ENCODE measurements at places on chromosomes 3 and 15.

DNA sequence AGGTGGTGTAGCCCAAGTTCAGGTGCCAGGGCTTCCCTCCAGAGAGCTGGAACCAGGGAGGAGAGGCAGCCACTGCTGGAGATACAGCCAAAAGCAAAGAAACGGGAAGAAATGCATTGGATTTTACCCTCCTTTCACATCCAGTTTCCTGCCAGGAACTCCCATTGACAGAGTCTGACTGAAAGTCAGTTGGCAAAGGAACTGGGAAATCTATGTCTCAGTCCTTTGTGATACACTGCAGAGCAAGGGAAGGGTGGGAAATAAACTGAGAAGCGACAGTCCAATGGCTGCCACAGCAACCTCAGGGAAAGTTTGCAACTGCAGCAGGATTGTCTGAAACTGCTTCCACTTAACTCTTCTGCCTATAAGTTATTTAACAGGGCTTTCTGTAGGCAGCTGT, 142.6 kb downstream of the SATB1 start:
- no peak for DNase-seq

DNA sequence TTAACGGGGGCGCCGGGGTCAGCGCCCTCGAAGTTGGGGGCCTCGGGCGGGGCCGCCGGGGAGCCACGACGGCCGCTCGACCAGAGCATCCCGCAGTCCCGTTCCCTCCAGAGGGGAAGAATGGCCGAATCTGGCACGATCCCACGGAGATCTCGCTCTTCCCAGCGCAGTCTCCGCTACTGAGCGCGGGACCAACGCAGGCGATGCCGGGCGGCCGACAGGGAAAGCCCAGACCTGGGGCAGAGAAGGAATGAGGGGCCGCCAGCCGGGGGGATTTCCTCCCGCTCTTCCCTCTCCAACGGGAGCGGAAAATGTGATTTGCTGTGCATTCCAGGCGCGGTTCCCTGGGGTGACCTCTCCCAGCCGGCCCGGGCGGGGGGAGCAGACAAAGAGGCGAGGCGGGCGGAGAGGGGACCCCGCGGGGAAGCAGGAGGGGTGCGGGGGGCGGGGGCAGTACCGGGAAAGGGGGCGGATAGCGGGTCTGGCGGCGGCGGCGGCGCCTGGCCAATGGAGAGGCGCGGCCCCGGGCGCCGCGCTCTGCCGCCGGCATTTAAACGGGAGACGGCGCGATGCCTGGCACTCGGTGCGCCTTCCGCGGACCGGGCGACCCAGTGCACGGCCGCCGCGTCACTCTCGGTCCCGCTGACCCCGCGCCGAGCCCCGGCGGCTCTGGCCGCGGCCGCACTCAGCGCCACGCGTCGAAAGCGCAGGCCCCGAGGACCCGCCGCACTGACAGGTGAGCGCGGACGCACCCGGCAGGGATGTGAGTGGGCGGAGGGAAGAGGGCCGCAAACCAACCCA, at the start of gene GREM1:
GREM1 (plus strand) TSS at position 579 of the 801 bp plus-strand sequence. CDS start 12,687 bp downstream, outside the sequence.
- no peak for DNase-seq

DNA sequence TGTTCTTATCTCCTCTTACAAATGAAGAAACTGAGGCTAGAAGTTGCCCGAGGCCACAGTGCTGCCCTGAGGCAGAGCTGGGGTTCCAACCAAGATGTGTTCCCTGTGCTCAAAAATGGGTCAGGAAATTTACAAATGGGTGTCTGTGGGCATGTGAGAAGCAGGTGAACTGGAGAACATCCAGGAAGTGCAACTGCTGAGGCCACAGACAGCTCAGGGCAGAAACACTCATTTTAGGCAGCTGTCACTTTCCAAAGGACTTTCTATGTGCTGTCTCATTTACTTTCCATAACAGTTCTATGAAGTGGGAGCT, 47.2 kb upstream of the ATP2B2 start:
- no peak for DNase-seq

- DNase-seq, result no peak
Measured at GRCh38 chr3:114120211-114120610, 58.6 kb downstream of the DRD3 start.

DNA sequence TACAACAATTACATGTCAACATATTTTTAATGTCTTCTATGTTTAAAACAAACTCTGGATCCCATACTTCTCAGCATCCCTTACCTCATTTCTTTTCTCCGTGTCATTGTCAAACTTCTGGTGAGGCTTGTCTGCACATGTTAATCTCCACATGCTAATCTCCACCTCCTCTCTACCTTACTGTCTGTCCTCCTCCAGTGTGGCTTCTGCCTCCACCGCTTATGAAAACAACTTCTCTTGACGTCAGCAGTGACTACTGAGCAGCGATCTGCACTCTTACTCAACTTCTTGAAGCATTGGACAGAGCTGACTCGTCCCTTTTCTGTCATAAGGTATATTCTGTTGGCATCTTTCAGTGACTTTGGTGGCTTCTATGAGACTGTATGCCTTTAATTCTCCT, 338.2 kb upstream of the THRB start:
- no peak for DNase-seq

DNA sequence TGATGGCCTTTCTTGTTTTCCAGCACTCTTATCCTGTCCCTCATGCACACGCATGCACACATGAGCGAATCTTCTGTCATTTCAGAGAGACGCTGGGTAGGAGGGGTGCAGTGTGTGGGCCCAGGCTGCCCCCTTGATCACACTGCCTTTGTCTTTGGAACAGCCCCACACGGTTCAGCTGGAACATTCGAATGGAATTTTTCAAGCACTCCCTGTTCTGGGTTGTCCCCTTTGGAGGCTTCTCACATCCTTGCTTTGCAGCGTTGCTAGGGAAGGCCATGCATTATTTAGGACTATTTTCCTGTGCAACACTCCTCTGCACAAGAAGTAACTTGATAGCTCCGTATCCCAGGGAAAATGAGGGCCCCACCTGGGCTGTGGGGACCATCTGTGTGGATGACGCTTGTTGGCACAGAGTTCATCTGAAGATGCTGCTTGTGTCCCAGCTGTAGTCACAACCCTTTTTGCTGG, 78.4 kb downstream of the SPSB4 start:
- no peak for DNase-seq

DNA sequence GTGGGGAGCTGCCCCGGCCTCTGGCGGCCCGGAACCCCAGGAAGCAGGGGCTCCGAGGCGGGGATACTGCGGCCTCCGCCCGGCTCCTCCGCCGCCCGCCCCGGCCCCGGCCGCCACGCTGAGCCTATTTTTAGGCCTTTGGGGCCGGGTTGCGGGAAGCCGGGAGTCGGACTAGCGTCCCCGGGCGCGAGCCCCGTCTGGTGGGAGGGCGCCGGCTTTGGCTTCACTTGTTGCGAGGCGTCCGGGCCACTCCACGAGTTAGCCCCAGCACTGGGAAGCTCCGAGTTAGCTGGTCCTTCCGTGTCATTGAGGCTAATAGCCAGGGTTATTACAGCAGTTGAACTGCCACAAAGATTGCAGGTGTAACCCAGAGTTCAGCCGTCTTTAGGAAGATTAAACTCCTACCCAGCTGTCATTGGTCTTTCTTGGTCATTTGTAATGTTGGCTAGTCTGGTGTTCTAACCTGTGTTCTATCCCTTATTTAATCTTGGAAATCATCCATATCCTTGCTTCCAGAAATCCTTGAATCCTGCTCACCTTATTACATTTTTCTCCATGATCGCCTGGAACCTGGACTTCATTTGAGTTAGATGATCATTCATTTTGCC, 791 bp downstream of the GYG1 start:
- peak; percentile 13 for DNase-seq

DNA sequence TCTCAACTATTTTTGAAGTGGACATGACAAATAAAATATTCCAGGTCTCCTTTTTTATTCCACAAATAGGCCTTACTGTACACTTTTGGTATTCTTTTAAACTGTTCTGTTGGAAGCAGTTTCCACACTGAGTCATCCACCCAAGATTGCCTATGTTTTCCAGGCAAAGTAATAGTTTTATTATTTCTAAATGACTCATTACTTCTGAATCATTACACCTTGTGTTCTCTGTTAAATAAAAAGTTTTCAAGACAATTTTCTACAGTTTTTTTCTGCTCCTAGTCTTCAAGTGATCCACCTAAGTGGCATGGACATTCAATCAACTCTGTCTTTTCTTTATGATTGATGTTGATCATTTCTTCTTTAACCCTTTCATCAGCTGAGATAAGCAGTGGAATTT, 26.5 kb downstream of the PPP2R3A start:
- DNase-seq, result no peak

GRCh38 chr3:120245386-120245785, 39.6 kb downstream of the GPR156 start:
- DNase-seq, result no peak

- DNase-seq, result no peak
Measured at GRCh38 chr15:95448531-95449229, 881.8 kb upstream of the NR2F2 start.

DNA sequence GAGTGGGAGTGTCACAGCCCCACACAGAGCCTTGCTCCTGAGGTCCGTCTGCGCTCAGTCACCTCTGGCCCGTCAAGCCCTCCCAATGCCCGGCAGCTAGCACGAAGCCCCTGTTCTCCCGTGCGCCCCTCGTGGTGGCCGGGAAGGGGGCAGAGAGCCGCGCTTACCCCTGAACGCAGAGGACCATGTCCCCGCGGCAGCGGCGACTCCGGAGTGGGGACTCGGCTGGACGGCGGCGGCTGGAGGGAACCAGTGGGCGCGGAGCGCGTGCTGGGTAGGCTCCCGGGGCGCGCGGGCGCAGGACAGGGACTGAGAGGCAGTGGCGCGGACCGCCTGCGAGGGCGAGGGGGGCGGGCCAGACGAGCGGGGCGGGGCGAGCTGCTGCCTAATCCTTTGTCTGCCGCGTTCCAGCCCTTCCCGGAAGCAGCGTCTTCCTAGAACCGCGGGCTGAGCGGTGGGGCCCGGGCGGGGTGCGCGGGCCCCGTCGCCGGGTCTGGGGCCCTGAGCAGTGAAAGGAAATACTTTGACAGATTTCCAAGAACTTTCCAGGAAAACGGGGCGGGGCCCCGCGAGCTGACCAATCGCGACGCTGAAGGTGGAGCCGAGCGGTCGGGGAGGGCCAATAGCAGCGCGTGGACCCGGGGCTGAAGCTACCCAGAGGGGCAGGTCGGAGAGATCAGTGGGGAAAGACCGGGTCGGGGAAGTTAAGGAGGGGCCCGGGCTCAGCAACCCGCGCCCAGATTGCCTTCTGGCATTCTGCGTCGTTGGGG, at the start of gene CISH:
CISH (minus strand) TSS at position 311 of the 770 bp plus-strand sequence; CDS start at position 187, 124 bp downstream.
- peak; percentile 82 for DNase-seq

- no peak for DNase-seq
Measured at GRCh38 chr3:59737241-59737640, 687.4 kb upstream of the CFAP20DC start.

Data from stimulated activated CD8-positive, alpha-beta memory T cell treated with anti-CD3 and anti-CD28 coated beads, Interleukin-12 subunit alpha, Interleukin-12 subunit beta, amount 100 ng/mL, for 1 hour (primary cell).